ENCODE measurements at places on chromosomes 1 and 21. TPM values are rescaled to one million over a fixed set of nuclear protein-coding genes. Genes with fewer than 3 reads are reported as not detected.

Gene PHLDA3
- 12.1 TPM for total RNA-seq

Gene TMIGD3
- not detected for total RNA-seq

Gene DEPDC1
- 24.5 TPM for total RNA-seq

Gene INSRR
- total RNA-seq: not detected

Gene TTC39A
- not detected for total RNA-seq

Gene CD53
- 557 TPM for total RNA-seq

Gene LCE7A
- total RNA-seq: not detected

Gene MIXL1
- not detected for total RNA-seq

Gene FAM72B
- 25.6 TPM for total RNA-seq

Gene AMY2B
- total RNA-seq: 8.5 TPM

Gene TMCC2
- 0.64 TPM for total RNA-seq

Gene HLX
- total RNA-seq: not detected

Gene CELA2A
- total RNA-seq: not detected

Gene CCDC185
- not detected for total RNA-seq

Gene LEMD1
- total RNA-seq: 0.52 TPM

Gene LORICRIN
- total RNA-seq: not detected

Gene SVBP
- total RNA-seq: 19.8 TPM

Gene POGZ
- total RNA-seq: 85.5 TPM

Gene EMC1
- total RNA-seq: 37.0 TPM

Gene IGSF9
- total RNA-seq: not detected

Gene ALPL
- not detected for total RNA-seq

Gene C1QC
- total RNA-seq: not detected

Gene CRNN
- total RNA-seq: not detected

Gene PRSS38
- total RNA-seq: not detected

Gene HRNR
- total RNA-seq: not detected

Gene FNDC5
- total RNA-seq: not detected

Gene MYOM3
- total RNA-seq: not detected

Gene CD58
- 29.2 TPM for total RNA-seq

Gene USH2A
- total RNA-seq: not detected

Gene ZNF697
- total RNA-seq: not detected

Gene POU3F1
- not detected for total RNA-seq
